ENCODE measurements at places on chromosomes 2 and 18.

DNA sequence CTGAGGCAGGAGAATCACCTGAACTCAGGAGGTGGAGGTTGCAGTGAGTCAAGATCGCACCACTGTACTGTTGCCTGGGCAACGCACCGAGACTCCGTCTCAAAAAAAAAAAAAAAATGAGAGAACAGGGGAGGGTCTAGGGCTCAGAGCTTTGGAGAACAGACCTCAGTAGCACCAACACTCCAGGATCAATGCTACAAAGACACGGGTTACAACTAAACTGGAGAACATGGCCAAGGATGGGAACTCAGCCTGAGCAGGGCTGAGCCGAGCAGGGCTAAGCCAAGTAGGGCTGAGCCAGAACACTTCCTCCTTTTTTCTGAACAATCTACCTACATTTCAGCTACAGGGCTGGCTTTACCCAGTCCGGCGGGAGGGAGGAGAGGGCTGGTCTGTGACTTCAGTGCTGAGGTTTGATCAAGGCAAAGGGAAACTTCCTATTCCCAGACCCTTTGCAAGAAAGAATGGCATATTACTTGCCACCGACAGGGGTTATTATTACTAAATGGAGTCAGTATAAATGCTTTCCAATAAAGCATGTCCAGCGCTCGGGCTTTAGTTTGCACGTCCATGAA is 2.9 kb upstream of the CASP8 start:
- H3K4me1 ChIP-seq = peaks cover 27% of the 10 kb centered on the region
- peak overlapping the region; percentile 50 for H3K4me3 ChIP-seq
- H3K27ac ChIP-seq = peak overlapping the region; percentile 98

DNA sequence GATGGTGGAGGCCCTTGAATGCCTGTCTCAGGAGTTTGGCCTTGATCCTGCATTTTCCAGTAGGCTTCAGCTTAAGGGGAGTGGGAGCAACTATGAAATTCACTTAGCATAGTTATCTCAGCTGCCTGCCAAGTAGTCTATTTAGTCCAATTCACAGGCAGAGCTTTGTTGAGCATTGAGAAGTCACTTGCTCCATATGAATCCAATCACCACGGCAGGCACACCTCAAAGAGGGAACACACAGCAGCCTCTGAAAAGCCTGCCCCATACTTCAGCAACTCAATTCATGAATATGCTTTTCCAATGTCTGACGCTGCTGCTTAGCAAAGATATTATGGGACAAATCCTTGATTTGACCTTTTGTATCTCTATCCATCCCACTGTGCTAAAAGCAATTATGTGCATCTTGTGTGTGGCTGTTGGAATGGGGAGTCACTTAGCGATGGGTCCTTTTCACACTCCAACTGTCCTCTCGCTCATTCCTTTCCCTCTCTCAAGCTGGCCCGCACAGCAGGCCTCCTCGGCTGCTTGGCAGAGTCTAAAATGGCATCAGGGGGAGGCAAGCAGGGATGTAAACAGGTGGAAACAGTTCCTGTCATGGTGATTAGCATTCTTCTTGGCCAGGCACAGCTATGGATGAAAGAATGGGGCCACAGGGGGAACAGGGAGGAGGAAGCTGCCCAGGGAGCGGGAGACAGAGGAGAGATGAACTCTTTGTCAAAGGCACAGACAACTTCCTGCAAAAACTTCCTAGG is 56.0 kb upstream of the LRPPRC start:
- no peaks in the 10 kb centered on the region for H3K36me3 ChIP-seq
- no peak overlapping the region for H3K27ac ChIP-seq

DNA sequence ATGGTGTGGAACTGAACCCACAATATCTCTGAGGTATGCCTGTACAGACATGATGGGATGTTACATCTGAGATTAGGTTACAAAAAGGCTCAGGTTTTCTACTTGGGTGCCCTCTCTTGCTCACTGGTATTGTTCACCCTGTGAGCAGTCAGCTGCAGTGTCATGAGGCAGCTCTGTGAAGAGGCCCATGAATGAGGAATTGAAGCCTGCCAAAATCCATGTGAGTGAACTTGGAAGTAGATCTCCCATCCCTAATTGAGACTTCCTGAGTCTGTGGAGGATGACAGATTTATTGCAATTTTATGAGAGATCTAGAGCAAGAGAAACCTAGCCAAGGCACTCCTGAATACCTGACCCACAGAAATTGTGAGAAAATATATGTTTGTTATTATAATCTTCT is 404.9 kb upstream of the ZEB2 start:
- H3K4me3 ChIP-seq = no peak overlapping the region
- peaks cover 3% of the 10 kb centered on the region for H3K4me1 ChIP-seq
- H3K36me3 ChIP-seq = no peaks in the 10 kb centered on the region
- H3K27me3 ChIP-seq = no peaks in the 10 kb centered on the region
- H3K27ac ChIP-seq = no peak overlapping the region

GRCh38 chr2:79831961-79832360 is 319.1 kb downstream of the CTNNA2 start:
- H3K27me3 ChIP-seq = no peaks in the 10 kb centered on the region
- no peak overlapping the region for H3K4me3 ChIP-seq
- no peaks in the 10 kb centered on the region for H3K36me3 ChIP-seq
- no peak overlapping the region for H3K27ac ChIP-seq

DNA sequence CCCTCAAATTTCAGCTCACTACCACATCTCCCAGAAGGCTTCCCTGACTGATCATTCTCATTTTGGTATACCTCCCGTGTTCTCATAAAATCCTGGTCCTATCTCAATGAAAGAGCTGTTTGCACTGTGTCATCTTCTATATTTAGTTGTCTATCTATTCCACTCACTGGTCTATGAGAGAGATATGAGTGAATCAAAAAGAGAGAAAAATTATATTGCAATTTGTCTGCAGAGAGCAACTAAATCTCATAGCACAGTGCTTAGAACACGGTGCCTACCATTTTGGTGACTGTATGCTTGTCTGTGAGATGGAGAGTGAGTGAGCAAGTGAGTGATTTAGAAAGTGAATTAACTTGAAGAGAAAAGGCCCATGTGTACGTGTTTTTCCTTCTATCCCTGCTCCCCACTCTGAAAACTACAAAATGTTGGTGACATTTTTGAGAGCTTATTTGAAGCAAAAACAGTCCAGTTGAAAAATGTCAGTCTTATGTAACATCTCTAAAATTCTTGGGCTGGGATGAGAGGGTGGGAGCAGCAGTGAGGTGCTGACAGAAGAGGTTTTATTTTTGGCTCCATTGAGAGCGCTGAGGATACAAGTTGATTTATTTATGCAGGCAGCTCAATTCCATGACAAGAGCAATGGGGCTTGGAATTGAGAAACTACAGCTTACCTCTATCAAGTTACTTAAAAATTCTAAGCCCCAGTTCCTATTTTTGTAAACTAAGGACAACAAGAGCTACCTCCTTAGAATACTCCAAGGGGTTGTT is 373.5 kb upstream of the CHST9 start:
- no peak overlapping the region for H3K27ac ChIP-seq
- no peaks in the 10 kb centered on the region for H3K27me3 ChIP-seq
- no peaks in the 10 kb centered on the region for H3K36me3 ChIP-seq

DNA sequence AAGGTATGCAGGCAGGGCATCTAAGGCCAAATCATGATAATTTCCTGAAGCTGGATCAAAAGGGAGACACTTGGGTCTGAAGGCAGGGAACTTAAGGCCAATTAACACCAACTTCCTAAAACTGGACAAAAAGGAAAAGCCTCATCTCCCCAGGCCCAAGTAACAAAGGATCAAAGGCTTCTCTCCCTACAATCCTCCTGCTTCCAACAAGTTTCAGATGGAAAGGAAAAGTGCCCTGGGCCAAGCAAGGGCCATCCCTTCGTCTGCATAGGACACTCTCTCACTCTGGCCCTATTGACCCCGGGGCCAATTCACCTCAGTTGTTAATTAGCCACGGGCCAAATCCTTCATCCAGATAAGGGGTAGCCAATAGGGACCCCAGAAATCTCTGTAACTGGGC is 1335.8 kb upstream of the CDH2 start:
- H3K27ac ChIP-seq = no peak overlapping the region
- no peak for DNase-seq
- no peaks in the 10 kb centered on the region for H3K36me3 ChIP-seq

DNA sequence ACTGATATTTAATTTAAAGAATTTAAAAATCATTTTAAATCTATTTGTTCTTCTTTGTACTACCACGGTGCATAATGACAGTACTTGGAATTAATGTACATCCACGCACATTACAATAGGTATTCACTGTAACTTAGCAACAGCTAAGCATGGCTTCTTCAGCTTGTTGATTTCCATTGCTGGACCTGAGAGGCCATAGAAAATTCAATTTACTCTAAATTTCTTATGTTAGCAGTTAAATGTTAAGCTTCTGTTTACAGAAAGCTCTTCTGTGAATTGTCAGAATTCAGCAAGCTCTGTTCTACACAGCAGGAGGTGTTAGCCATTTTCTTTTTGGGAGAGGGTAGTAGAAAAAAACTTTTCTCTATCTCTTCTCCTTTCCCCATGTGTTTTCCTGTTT is 1149.3 kb upstream of the CDH2 start:
- no peaks in the 10 kb centered on the region for H3K36me3 ChIP-seq
- H3K27ac ChIP-seq = no peak overlapping the region
- H3K4me1 ChIP-seq = no peaks in the 10 kb centered on the region
- no peak overlapping the region for H3K4me3 ChIP-seq
- no peak for DNase-seq

DNA sequence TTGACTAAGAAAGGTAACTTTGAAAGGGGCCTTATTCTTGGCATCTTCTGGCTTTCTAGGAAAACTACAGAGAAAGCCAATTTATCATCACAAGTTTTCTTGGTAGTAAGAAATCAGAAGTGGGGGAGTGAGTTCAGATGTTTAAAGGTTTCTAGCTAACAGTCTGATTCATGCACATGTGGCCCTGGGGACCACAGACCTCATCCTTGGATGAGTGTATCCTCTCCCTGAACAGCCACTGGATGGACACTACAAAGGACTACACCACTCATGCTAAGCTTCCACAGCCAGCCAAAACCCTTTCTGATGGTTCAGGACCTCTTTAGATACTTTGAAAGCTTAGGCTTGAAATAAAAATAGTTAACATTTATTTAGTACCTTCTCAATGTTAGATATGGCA is 218.3 kb upstream of the STK17B start:
- no peak overlapping the region for H3K27ac ChIP-seq
- DNase-seq = peak; percentile 41
- H3K4me3 ChIP-seq = no peak overlapping the region
- no peaks in the 10 kb centered on the region for H3K36me3 ChIP-seq

DNA sequence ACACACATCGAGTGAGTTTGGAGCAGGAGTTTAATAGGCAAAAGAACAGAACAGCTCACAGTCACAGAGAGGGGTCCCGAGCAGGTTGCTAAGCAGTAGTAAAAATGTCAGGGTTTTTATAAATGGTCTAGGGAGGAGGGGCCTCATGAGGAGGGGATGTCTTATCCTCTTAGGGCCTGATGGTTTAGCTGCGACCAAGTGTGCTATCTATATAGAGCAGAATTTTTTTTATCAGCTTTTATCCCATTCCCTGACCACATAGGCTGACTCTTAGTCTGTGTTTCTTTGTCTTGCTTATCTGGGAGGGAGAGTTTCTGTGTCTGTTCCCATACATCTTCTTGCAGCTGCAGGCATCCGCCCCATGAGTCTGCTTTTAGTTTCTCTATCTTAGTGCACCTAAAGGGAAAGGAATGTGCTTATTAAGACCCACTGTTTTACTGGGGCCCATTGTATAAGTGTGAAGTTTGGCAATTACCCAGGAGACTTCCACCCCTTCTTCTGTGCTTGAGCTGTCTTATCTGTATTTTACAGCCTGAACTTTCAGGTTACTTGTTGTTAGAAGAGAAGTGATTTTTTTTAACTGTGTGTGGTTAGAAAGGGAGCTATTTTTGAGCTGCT is 30.4 kb upstream of the GMCL1 start:
- peak; percentile 89 for DNase-seq
- peaks cover 3% of the 10 kb centered on the region for H3K4me1 ChIP-seq
- no peaks in the 10 kb centered on the region for H3K36me3 ChIP-seq
- H3K4me3 ChIP-seq = peak overlapping the region; percentile 30
- peak overlapping the region; percentile 53 for H3K27ac ChIP-seq
- H3K27me3 ChIP-seq = no peaks in the 10 kb centered on the region

All from K562 (cell line).